ENCODE measurements at places on chromosomes 16 and 17. TPM values are rescaled to one million over a fixed set of nuclear protein-coding genes. Genes with fewer than 3 reads are reported as not detected.

GRCh38 chr16:11627822-11628457, 40.3 kb upstream of the SNN start:
- DNase-seq, result no peak

DNA sequence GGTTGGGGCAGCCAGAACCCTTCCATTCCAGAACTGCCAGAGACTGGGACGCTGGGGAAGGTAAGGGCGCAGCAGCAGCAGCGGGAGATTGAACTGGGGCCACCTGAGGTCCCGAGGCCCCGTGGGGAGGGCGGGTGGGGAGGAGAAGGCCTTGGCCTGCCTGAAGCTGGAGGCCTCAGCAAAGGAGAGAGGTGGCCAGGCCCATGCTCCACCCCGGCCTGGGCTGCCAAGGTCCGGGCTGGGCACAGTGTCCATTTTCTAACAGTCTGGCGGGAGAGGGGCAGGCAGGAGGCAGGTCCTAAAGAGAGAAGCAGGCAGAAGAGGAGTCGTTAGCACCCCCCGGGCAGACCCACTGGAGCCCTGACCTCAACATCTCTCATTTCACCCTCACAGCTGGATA, 1.1 kb upstream of the GDPD3 start:
- DNase-seq, result no peak

GRCh38 chr16:17131351-17131750, 339.4 kb downstream of the XYLT1 start:
- DNase-seq, result no peak

DNA sequence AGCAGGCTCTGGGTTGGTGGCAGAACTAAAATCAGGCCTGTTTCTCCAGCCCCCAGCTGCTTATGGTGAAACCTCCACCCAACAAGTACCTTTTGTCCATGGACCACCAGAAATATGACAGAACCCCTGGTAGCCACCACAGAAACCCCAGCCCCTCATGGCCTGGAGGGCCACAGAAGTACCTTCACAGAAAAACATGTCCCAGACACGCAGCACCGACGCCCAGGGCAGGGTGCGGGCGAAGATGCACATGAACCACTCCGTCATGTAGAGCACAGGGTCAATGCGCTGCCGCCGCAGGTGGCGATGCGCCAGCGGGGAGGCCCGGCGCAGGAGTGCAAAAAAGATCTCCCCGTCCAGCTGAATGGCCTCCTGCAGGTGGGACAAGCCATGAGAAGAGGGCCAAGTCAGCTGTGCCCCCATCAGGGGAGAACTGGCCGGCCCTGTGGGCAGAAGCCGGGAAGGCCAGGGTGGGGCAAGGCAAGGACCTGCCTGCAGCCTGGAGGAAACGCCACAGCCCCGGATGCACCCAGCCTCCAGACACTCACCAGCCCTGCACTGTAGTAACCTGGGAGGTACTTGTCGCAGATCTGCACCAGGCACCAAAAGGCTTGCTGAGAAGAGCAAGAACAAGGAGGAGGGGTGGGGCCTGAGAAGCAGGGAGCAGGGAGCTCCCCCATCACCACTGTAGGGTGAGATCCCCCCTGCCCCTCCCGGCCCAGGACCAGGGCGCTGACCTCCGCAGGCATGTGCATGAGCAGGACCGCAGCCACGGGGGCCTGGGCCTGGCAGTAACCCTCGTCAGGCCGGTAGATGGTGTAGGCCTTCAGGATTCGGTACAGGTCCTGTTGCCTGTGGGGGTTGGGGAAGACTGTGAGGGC, 4.1 kb upstream of the CD2BP2 start:
- no peak for DNase-seq

DNA sequence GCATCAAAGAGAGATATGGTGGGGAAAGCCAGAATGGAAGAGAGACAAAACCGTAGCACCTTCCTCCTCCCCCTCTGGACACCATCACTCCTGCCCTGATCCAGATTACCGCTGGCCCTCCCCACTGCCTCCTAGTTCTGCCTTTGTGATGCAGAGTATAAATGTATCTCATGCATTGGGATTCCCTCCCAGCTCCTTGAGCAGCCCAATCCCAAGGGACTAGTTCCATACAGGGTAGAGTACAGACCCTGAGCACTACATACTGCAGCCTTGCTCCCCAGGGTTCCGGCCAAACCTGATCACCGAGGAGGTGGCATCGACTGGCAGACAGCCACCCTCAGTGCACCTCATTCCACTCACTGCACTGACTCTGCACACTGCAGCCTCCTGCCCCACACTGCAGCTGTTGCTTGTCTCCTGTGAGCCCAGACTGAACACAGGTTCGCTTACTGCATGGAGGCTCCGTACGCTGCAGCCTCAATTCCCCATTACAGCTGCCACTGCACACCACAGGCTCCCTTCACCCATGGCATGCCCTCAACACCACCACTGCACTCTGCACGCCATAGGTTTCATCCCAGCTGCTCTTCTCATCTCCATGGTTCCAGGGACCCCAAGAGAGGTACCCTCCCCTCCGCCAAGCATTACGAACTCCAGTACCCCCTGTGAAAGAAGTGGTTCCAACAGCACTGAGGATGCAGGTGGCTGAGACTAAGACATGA, 1.7 kb upstream of the THRA start:
- DNase-seq, result no peak

- DNase-seq, result peak; percentile 91
These were observed 6.8 kb upstream of the CA4 start for GRCh38 chr17:60142872-60143499.

DNA sequence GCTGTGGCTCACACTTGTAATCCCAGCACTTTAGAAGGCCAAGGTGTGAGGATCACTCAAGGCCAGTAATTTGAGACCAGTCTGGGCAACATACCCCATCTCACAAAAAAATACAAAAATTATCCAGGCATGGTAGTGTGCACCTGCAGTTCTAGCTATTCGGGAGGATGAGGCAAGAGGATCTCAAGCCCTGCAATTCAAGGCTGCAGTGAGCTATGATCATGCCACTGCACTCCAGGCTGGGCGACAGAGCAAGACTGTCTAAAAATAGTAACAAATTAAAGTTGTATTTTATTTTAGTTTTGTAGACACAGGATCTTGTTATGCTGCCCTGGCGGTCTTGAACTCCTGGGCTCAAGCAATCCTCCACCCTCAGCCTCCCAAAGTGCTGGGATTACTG, 18.2 kb downstream of the USP31 start:
- no peak for DNase-seq

DNA sequence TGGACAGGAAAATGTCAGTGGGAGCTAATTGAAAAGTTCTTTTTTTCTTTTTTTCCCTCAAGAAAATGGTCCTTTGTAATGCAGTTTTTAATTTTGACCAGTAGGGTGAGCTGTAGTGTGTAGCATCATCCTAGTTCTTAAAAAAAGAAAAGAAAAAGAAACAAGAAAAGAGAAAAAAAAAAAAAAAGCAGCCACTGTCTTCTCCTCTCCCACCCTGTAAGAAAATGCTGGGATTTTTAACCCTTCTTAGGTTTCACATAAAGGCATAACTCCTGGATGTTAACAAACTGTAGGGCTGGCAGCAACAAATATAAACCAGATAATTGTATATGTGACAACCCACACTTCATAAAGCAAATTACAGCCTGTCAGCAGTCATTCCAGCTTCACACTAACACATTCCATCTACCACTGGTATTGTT, 78.1 kb downstream of the SKAP1 start:
- no peak for DNase-seq

- DNase-seq, result no peak
These were observed 711.2 kb downstream of the MAF start for GRCh38 chr16:78889346-78889745.

FOXF1 gene
- total RNA-seq, result 0.88 TPM

- no peak for DNase-seq
These were observed 197.0 kb downstream of the AXIN2 start for GRCh38 chr17:65364438-65364837.

PRSS8 gene
- not detected for total RNA-seq

DNA sequence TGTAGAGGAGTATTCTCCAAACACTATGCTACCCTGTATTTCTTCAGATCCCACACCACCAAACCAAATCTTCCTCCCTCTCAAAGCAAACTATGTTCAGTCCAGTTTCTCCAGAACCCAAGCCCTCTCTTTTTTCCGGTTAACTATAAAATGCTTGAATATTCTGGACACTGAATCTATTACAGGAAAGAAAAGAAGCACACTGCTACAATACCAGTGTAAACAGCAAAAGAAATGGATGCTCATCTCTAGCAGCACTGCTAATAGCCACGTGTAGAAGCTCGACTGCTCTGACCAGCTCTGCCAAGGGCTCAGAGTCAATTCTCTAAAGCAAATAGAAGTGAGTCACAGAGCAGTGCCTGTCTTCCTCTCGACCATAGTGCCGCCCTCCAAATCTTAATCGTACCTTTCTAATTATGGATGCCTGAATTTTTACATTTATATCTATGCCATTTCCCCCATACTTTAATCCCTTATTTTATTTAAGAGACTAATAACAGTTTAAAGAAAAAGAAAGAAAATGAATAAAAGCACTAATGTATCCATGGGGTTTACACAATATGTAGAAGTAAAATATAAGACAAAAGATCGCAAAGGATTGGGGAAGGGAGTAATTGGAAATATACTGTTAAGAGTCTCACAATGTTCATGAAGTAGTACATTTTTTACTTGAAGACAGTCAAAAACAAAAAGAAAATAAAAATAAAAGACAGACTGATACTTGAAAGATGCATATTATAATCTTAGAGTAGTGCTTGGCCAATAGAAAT, 154.5 kb downstream of the PARN start:
- no peak for DNase-seq

DNA sequence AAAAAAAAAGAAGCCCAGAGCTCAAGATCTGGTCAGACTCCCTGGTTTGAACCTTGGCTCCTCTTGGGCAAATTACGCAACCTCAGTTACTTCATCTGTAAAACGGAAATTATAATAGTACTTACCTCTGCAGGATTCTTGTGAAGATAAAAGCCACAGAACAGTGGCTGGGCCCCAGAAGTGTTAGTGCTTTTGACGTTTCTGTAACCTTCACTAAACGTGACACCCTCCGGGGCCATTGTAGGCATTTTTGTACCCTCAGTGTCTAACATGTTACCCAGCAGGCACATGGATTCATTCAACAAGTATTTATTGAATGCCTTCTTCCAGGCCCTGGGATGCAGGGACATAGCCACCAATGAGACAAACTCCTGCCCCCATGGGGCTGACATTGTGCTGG, 58.0 kb downstream of the PITPNC1 start:
- no peak for DNase-seq

TBX4 gene
- total RNA-seq, result 0.27 TPM

GRCh38 chr17:59154292-59154720, 680 bp downstream of the SKA2 start:
- peak; percentile 78 for DNase-seq

DNA sequence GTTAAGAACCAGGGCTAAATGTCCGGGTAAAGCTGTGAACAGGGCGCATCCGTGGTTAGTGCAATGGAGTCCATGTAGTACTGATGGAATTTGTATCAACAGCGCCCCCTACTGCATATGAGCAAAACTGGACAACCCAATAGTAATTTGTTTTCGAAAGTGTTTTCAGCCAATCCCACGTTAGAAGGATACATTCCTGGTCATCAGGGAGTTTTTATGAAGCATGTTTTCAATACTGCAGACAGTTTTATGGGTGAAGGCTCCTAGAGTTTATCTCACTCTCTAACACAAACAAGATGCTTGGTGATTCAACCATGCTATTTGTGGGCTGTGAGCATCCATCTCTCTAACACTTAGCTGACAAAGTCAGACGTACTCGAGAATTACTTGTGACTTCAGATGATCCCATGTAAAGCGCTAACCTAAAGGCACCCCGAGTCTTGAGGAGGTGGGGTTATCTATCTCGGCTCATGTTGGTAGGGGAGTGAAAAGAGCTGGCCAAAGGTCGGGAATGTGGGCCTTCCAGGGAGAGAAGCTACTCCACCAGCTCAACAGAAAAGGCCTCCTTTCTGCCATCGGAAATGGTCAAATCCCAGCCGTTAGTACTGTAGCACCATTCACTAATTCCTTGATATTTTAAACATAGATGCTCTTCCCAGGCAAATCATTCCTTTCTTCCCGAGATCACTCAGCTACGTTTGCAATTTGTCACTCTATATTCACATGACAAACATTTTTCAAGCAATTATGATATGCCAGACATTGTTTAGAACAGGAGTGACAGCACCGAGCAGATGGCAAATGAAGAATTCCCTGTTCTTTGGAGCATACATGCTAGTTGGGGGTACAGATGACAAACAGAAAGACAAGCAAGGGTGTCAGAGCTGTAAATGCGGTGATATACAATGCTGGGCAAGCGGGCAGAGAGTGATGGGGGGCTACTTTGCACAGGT, 46.9 kb upstream of the HNF1B start:
- DNase-seq, result no peak

OTOA gene
- total RNA-seq, result 0.21 TPM

PYY gene
- total RNA-seq, result not detected

TNFSF12 gene
- 84.5 TPM for total RNA-seq

SUPT6H gene
- 73.1 TPM for total RNA-seq

XAF1 gene
- 74.8 TPM for total RNA-seq

GINS3 gene
- 2.2 TPM for total RNA-seq

PROCA1 gene
- total RNA-seq, result 0.78 TPM

DNA sequence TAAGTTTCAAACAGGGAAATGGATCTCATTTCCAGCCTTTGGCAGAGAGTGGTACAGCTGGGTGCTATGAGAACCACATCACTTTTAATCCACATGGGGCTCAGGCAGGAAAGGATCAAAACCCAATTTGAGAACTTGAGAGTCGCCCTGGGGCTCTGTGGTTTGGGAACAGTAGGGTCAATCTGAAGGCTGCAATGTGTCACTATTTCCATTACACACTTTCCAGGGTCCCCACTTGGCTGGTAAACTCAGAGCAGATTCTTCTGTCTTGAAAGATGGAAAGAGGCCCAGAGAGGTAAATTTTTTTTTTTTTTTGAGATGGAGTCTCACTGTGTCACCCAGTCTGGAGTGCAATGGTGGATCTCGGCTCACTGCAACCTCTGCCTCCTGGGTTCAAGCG, 6.7 kb upstream of the HIGD1B start:
- no peak for DNase-seq

DNA sequence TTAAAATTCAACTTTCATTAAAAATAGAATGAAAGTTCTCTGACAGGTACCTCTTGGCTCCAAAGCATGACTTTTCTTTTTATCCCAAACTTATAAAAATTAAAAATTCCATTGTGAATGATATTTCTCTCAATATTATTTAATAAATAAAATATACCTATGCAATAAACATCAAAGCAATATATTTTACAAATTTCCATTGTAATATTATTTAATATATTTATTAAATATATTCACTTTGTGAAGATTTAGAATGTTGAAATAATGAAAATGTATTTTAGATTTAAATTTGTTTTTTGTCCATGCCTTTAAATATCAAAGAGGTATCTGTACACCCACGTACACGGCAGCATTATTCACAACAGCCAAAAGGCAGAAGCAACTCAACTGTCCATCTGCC, 147.8 kb downstream of the CEP112 start:
- DNase-seq, result no peak

TMEM100 gene
- 6.7 TPM for total RNA-seq

DNA sequence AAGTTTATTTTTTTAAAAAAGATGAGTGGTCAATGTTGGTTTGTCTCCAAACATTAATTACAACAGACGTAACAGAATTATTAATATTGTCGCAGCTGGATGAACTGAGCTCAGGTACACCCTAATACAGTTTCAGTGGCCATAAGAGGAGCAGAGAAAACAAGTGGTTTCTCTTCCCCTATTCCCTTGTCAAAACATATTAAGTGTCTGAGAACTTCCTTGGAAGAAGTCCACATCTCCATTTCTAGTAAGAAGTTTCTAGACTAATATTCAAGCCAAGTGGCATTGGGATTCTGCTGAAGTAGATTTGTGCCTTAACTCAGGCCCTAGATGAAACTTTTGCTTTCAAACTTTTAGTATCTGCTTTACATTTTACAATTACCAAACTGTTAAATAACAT, 47.7 kb downstream of the GNA13 start:
- DNase-seq, result no peak

Measured in aorta (tissue), 5 donors.